ENCODE measurements at places on chromosomes 12 and 14. TPM values are rescaled to one million over a fixed set of nuclear protein-coding genes. Genes with fewer than 3 reads are reported as not detected.

RAN gene
- total RNA-seq = 1,775 TPM

MANSC4 gene
- total RNA-seq = not detected

LUM gene
- 0.42 TPM for total RNA-seq

REC8 gene
- 8.4 TPM for total RNA-seq

TSPAN19 gene
- not detected for total RNA-seq

ERBB3 gene
- total RNA-seq = 2.0 TPM

MIPOL1 gene
- 15.0 TPM for total RNA-seq

KRT78 gene
- total RNA-seq = not detected

MAP3K9 gene
- total RNA-seq = 6.4 TPM

FBXO21 gene
- total RNA-seq = 45.4 TPM

FOXN3 gene
- total RNA-seq = 21.9 TPM

GDF3 gene
- not detected for total RNA-seq

SLC10A1 gene
- total RNA-seq = not detected

SOAT2 gene
- total RNA-seq = not detected

TPH2 gene
- total RNA-seq = 0.82 TPM

FIGNL2 gene
- 0.33 TPM for total RNA-seq

SERPINA10 gene
- total RNA-seq = not detected

SENP1 gene
- total RNA-seq = 39.4 TPM

CLEC4C gene
- not detected for total RNA-seq

PTMS gene
- total RNA-seq = 600 TPM

LHX5 gene
- total RNA-seq = not detected

PLEKHG3 gene
- total RNA-seq = 39.4 TPM

WNT1 gene
- total RNA-seq = not detected

KRT73 gene
- not detected for total RNA-seq

CLEC2B gene
- total RNA-seq = 9.4 TPM

FAM181A gene
- not detected for total RNA-seq

TROAP gene
- total RNA-seq = 124 TPM

KRT75 gene
- not detected for total RNA-seq

SLC24A4 gene
- 0.15 TPM for total RNA-seq

EMC9 gene
- total RNA-seq = 50.4 TPM

NXPH4 gene
- 4.8 TPM for total RNA-seq

TCL1B gene
- total RNA-seq = 0.83 TPM

KLRG1 gene
- total RNA-seq = 1.9 TPM

VRK1 gene
- total RNA-seq = 119 TPM

PMEL gene
- total RNA-seq = 1.2 TPM

ZFHX2 gene
- total RNA-seq = 4.8 TPM

GNB3 gene
- 20.7 TPM for total RNA-seq

CELA1 gene
- total RNA-seq = not detected

MYH7 gene
- not detected for total RNA-seq

GALNT8 gene
- not detected for total RNA-seq
